ENCODE measurements at places on chromosomes 2 and 18.

DNA sequence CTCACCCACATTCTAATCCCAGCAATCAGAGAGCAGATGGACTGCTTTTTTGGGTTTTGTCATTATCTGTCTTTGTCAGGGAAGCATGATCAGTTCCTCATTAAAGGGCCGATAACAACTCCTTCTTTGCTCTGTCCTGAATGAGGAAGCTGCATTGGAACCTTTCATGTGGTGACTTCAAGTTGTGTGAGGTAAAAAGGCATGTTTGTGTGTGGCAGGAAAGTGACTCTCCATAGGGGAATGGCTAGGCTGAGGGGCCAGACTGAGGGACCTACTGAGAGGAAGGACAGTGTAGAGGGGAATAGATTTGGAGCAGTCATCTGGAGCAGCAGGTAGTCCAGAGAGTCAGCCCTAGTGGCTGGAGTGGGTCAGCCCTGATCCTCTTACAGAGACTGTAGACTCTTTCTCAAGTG is 23.6 kb upstream of the LRRTM1 start:
- no peak for DNase-seq

DNA sequence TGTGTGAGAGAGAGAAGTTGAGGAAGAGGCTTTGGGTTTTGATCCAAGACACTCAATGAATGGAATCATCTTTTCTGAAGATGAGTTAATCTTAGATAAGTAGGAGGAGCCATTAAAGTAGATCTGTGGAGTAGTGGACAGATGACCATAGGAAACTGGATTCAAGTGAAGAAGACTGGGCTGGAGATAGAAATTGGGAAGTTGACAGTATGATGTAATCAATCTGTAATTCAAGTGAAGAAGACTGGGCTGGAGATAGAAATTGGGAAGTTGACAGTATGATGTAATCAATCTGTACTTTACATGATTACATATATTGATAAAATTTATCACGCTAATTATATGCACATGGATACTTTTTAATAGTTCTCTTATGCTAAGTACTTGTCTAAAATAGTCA is 92.8 kb downstream of the PHLPP1 start:
- DNase-seq, result no peak

DNA sequence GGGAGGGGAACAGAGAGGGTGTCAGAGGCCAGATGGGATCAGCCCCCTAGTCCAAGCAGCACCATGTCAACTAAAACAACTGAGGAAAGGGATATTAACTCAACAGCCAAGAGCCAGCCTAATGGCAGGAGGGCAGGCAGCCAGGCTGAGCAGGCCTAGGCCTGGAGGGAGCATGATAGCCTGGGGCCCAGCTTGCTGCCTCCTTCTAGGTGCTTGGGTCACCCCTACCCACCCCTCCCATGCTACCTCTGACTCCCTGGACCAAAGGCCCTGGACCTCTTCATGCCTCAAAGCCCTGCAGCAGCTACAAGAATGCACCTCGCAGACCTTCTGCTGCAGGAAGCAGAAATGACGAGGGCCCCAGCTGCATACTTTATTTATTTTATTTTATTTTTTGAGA is 22.1 kb upstream of the TNS1 start:
- no peak for DNase-seq

DNA sequence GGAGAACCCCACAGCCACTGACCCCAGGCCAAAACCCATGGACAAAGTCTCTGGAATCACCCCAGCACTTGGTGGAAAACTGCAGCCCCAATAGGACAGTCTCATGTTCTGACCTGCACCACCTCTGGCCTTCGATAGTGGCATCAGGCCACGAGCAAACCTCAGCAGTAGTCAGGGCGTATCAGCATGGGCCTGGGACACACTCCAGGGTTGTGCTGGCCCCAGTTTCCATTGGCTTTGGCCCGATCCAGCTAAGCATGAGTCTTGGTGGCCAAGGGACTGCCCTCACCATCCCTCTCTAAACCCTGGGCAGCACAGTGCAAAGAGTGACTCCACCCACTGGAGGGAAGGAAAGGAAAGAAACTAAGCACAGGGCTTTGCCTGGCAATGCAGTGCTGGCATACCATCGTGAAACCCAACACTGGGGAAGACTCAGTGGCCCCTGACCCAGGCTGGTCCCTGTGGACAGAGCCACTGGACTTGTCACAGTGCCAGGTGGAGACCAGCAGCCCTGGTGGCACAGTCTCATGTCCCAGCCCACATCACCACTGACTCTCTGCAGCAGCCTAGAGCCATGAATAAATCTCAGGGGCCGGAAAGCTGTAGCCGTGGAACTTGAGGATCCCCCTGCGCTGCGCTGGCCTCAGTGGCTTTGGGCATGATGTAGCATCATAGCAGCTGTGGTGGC is 46.3 kb downstream of the ZNF519 start:
- no peak for DNase-seq

GRCh38 chr18:46677611-46678010 is 20.6 kb upstream of the LOXHD1 start:
- no peak for DNase-seq

DNA sequence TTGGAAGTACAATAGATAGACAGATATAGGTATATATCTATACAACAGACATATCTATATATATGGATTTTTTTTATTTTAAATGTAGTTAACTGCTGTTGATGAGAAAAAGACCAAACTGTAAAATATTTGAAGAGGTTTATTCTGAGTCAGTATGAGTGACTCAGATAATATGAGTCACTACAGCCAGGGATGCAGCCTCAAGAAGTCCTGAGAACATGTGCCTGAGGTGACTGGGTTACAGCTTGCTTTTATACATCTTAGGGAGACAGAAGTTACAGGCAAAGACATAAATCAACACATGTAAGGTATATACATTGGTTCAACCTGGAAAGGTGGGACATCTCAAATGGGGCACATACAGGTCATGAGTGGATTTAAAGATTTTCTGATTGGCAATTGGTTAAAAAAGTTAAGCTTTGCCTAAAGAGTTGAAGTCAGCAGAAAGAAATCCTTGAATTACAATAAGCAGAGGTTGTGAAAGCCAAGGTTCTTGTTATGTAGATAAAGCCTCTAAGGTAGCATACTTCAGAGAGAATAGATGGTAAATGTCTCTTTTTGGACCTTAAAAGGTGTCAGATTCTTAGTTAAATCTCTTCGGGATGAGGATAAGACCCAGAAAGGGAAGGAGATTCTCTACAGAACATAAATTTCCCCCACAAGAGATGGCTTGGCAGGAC is 149.9 kb downstream of the RBM43 start:
- DNase-seq, result no peak

- DNase-seq, result peak; percentile 14
Observed at GRCh38 chr2:32418778-32419177, 62.0 kb downstream of the BIRC6 start.

DNA sequence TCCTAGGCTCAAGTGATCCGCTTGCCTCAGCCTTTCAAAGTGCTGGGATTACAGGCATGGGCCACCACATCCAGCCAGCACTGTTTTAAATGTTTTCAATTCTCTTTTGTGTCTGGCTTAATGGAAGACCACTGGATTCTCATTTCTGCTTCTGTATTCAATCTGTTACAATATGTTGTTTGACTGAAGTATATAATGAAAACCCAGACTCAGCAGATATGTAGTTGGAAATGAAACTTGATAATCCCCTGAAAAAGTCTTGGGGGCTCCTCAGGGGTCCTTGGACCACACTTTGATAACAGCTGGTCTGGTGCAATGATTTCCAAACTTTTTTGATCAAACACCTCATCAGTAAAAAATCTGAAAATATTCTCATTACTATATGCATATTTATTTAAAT is 132.7 kb downstream of the ATAD2B start:
- no peak for DNase-seq

DNA sequence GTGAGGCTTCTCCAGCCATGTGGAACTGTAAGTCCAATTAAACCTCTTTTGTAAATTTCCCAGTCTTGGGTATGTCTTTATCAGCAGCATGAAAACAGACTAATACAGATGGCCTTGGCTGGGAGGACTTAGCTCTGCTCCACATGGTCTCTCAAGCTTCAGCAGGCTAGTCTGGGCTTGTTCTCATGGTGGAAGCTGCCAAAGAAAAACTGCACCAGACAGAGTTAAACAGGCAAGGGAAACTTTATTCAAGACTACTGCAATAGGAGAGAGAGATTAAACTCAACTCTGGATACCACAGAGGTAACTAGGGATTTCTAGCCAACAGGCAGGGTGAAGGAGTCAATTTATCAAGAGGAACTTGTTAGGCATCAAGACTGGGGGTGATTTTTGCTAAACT is 142.1 kb downstream of the CABLES1 start:
- no peak for DNase-seq

- no peak for DNase-seq
Observed at GRCh38 chr2:88429929-88430328, 22.6 kb downstream of the FOXI3 start.
